ENCODE measurements at places on chromosomes 1 and 21.

GRCh38 chr1:27505420-27505680 lies 15.4 kb upstream of the WASF2 start:
- DNase-seq: no peak

GRCh38 chr1:91527781-91528180 lies 27.1 kb downstream of the CDC7 start:
- DNase-seq: no peak

GRCh38 chr1:241589521-241589920 lies 50.6 kb downstream of the CHML start:
- no peak for DNase-seq

GRCh38 chr1:223006917-223007648 lies 136.0 kb downstream of the TLR5 start:
- DNase-seq: no peak

GRCh38 chr21:29172282-29172681 lies 41.8 kb downstream of the MAP3K7CL start:
- DNase-seq: no peak

- peak; percentile 36 for DNase-seq
Observed at GRCh38 chr1:24191860-24192259, 4.8 kb upstream of the IFNLR1 start.

- DNase-seq: no peak
Observed at GRCh38 chr1:100924212-100924611, 28.3 kb downstream of the SLC30A7 start.

GRCh38 chr1:240212556-240212955 lies 120.9 kb downstream of the FMN2 start:
- no peak for DNase-seq

DNA sequence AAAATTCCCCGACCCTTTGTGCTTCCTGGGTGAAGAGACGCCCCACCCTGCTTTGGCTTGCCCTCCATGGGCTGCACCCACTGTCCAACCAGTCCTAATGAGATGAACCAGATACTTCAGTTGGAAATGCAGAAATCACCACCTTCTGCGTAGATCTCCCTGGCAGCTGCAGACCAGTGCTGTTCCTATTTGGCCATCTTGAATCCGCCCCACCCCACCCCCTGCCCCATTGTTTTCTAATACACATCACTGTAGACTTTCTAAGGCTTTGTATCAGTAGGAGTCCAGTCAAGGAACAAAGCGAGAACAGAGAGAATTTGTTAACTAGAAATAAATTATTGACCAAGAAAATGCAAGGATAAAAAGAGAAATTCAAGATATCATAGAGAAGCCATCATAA lies 178.2 kb downstream of the KCNK2 start:
- DNase-seq: no peak

- no peak for DNase-seq
Observed at GRCh38 chr1:160781186-160781766, 14.7 kb upstream of the LY9 start.

GRCh38 chr1:12049616-12050015 lies 13.5 kb upstream of the TNFRSF8 start:
- no peak for DNase-seq

DNA sequence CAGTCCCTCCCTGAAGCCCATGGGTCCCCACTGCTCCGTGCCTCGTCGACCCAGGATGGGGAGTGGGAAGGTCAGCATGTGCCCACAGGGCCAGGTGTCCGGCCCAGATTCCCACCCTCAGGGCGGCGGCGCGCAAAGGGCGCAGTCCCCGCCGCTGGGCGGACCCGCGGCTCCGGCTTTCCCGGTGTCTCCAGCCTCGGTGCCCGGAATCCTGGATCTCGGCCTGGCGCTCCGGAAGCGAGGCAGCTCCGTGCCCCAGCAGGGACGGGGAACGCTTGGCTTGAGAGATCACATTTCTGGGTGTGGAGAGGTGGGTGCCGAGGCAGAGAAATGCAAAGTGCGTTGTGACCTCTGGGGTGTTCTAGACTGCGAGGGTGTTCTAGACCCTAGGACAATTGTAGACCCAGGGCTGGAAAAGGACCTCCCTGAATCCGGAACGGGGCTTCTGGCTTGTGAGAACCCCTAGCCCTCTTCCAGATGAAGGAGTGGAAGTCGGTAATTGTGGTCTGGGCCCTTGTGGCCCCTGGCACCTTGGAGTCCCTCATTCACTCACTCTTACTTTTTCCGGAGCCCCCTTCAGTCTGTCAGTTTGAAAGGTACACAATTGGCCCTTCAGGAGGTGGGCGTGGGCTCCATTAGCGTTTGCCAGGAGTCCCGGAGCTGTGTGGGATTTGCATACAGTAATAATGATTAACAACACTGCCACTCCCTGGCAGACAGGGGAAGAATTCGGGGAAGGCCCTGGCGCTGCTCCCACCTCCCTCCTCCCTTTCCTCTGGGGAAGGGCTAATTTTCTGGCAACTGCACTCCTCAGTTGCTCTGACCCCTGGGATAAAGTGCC lies 1.6 kb upstream of the KCND3 start:
- DNase-seq: no peak

DNA sequence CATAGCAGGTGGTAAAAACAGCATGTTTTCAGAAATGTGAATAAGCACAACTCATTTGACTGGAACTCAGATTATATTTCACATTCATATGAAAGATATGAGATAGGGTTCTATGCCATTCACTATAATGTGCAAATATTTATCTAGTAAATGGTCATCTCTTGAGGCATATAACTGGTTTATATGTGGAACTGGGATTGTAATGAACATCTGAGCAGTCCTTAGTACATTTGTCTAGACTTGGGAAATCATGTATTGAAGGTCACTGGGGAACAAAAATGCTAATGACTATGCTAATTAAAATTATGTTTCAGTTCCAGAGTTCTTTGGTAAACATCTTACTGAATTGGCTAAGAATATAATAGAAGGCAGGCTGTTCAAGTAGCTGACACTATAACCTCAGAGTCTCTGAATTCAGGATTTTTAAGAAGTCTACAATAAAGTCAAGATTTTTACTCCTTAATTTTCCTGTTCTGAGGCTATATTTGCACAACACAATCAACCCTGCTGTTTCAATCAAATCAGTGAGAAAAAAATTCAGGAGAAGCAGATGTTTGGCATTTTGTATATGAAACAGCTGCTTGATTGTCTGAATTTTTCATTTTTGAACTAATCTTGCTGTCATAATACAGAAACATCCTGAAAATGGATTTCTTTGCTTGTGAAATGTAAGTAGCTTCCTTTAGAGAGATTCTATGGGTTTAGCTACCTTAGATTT lies 244.8 kb upstream of the RGS18 start:
- no peak for DNase-seq

DNA sequence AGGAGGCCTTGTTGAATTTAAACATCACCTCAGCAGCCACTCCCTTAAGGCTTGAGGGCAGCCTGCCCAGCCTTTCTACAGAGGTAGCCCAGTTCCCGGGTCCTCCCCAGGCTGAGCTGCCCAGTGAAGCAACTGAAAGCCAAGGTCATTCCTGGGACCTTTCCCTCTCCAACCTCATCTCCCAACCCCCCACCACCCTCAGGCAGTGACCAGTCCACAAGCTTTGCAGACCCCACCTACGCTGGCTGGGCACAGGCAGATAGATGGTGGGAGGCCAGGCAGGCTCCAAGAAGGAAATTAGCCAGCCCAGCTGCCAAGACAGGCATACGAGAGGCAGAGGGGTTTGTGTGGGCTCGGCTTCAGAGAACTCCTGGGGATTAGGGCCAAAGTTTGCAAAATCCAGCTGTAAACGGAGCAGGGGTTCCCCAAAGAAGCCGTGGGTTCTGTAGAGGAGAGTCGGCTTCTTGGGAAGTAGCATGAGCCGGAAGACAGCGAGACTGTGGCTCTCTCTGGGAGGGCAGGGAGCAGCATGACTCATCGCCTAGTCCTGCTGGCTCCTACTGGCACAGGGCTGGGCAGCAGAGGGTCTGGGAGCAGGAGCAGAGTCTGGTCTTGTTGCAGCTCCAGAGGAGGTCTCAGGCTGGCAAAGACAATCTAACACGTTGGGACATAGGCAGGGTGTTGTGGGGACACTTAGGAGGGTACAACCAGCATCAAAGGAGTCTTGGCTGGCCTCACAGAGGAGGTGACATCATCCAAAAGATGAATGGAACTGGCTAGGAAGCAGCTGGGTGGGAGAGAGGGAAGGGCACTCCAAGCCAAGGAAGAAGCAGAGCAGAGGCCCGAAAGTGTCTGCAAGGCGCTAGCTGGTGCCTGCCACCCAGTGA lies 2.8 kb upstream of the ZC3H12A start:
- no peak for DNase-seq

GRCh38 chr1:219317762-219318353 lies 144.2 kb downstream of the LYPLAL1 start:
- DNase-seq: no peak

DNA sequence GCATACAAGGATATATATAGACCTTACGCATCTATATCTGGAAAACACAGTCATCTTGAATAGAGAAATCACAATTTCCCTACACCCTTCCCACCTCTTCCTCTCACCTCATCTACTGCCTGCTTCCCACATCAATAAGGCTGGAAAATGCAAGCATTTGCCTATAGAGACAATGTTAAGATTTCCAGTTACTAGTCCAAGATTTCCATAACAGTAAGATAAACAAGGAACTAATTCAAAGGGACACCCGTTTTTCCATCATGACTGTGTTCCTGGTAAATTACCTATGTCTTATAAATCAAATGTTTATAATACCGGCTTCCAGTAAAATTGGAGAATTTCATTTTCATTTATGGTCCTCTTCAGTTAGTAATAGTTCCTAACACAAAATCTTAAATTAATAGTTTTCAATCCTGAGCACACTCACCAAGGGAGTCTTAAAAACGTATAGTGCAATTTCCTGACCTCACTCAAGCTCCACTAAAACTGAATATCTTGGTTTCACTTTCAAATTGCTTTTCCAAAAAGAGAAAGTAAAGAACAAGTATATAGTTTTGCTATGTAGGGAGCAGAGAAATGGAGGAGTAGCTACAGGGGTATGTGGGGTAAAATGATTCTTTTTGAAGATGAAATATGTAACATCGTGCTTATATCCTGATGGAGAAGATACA lies 398.7 kb downstream of the PLPP3 start:
- no peak for DNase-seq

GRCh38 chr1:5119366-5120234 lies 465.2 kb downstream of the AJAP1 start:
- DNase-seq: no peak

GRCh38 chr1:156104065-156104810 lies 10.3 kb upstream of the LMNA start:
- DNase-seq: no peak

DNA sequence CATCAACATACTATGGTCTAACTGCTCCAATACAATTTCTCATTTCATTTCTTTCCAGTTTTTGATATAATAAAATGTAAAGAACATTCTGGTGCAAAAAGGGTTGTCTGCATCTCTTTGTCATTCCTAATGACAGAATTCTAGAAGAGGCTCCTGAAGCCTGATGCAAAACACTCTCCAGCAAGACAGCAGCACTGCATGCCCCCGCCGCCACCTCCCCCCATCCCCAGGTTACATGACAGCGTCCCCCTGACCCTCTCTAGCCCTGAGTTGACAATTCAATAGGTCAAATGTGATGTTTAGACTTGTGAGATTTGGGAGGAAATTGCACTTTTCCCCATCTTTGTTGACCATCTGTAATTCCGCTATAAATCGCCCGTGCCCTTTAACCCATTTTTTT lies 64.6 kb upstream of the C1orf21 start:
- DNase-seq: no peak

DNA sequence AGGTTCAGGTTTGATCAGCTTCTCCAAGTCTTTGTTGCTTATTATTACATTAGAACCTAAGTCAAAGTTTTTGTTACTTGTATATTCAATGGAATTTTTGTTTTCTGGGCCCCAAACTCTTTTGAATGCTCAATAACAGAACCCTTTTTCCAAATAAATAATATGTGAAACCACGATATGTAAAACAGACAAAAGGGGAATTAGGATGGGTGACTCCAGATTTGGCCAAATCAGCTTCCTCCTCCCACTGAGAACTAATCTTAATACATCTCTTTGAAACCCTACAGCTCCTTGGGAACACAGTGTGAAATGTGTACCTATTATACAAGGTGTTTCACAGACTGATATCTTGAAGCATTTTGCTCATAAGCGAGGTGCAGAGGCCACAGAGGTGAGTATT lies 67.0 kb upstream of the TNFSF18 start:
- no peak for DNase-seq

- no peak for DNase-seq
Observed at GRCh38 chr1:211334986-211335385, 8.4 kb downstream of the TRAF5 start.

GRCh38 chr1:233662575-233663304 lies 48.8 kb downstream of the KCNK1 start:
- no peak for DNase-seq

GRCh38 chr1:175222296-175222938 lies 29.8 kb upstream of the KIAA0040 start:
- DNase-seq: no peak

DNA sequence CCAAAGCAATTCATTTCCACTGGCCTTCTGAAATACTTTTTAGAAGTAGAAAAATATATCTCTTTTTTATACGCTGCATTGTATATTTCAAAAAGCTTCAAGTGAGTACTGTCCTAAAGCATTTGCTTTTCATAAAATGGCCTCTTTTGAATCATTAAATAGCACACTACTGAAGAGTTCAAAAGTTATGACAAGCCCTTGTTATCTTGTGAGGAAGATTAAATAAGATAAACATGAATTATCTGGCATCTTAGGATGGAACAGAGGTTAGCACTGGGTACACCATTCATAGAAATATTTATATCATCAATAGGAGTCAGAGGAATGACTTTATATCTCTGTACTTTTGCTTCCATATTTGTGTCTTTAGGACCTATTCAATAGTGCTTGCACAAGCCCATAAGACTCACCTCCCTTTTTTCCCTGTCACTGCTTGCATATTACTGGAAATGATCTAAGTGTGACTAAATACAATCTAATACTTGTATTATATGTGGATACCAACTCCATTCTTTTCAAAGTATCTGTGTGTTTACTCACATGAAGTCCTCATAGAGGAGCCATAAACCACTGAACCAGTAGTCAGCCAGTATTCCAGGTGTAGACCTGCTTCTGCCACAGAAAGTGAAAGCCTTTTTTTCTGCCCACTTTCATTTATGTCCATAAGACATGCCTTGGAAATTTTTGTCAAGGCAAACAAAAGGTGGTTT lies 274.2 kb upstream of the C1orf105 start:
- DNase-seq: no peak

DNA sequence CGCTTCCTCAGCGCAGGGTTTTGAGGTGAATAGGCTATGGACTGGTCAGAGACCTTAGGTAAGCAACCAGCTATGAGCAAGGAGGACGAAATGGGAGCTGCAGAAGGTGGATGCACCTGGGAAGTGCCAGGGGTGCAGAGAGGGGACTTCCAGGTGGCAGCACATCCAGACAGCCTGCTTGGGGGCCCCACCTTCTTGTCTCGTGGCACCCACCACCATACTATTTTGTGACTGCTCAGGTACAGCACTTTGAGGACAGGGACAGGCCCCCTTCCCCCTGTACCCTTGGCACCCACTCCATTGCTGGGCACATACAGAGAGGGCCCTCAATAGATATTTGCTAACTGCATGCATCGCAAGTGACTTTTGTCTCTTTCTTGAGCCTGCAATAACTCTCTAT lies 777 bp upstream of the KISS1 start:
- DNase-seq: no peak

GRCh38 chr1:3942416-3943122 lies 42.5 kb upstream of the C1orf174 start:
- no peak for DNase-seq

All from SIG-M5 (cell line).